Heart left ventricle (tissue), 16 donors: ENCODE measurements at places on chromosomes 12 and 14. TPM values are rescaled to one million over a fixed set of nuclear protein-coding genes. Genes with fewer than 3 reads are reported as not detected.

- DNase-seq, result peak; percentile 75
Measured at GRCh38 chr12:53701518-53702264, 25.6 kb downstream of the CALCOCO1 start.

The SLC38A4 gene
- total RNA-seq, result 0.25 TPM

The IGF1 gene
- 5.2 TPM for total RNA-seq

GRCh38 chr12:25552681-25553080, 402 bp downstream of the LMNTD1 start:
- DNase-seq, result no peak

The CFAP251 gene
- total RNA-seq, result 0.70 TPM

The LPAR5 gene
- 8.5 TPM for total RNA-seq
